Stimulated activated CD8-positive, alpha-beta memory T cell treated with anti-CD3 and anti-CD28 coated beads, Interleukin-7, amount 100 ng/mL, for 24 hours (primary cell): ENCODE measurements at places on chromosomes 12 and 14.

DNA sequence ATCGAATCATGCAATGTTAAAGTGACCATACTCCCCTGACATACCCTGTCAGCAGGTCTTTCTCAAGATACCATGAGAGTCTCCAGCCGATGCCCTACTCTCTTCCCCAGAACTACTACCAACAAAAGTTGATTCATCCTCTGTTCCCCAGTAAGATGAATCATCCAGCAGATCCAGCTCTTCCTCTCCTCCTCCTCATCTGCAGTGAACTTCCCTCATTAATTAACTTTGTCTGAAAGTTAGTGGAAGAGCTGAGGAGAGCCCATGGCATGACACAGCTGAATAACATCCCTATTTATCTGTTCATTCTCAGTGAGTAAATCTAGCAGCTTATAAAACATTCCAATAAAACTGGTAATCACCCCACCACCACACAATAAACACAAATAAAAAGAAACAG is 213.4 kb downstream of the EGLN3 start:
- DNase-seq: no peak

DNA sequence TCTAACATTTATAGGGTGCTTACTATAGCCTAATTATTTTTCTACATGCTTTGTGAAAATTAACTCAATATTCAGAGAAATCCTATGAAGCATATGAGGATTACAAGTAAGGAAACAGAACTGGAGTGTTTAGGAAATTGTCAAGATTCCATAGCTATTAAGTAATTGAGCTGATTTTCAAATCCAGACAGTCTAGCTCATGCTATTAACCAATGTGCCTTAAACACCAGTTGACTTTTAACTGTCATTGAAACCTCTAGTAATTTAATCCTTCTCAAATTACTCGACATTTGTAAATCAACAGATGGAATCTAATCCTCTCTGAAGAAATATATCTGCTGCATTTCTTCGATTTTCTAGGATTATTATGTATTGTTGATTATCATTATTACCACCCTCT is 488.9 kb downstream of the MDGA2 start:
- no peak for DNase-seq

GRCh38 chr14:91968280-91968679 is 20.8 kb upstream of the FBLN5 start:
- no peak for DNase-seq

GRCh38 chr12:74293689-74294131 is 243.9 kb upstream of the ATXN7L3B start:
- no peak for DNase-seq

DNA sequence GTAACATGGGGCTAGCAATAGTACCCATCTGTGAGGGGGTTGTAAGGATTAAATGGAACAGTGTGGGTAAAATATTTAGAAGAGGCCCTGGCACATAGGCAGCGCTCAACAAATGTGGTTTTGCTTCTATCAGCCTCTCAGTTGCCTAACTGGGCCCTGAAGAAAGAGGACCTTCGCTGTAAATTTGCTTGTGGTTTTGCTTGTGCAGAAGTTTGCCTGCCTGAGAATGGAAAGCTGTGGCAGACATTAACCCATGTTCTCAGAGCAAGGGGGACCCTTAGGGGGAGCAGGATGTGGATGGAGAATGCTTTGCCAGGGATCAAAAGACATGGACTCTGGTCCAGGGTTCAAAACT is 160.1 kb downstream of the BRMS1L start:
- no peak for DNase-seq

DNA sequence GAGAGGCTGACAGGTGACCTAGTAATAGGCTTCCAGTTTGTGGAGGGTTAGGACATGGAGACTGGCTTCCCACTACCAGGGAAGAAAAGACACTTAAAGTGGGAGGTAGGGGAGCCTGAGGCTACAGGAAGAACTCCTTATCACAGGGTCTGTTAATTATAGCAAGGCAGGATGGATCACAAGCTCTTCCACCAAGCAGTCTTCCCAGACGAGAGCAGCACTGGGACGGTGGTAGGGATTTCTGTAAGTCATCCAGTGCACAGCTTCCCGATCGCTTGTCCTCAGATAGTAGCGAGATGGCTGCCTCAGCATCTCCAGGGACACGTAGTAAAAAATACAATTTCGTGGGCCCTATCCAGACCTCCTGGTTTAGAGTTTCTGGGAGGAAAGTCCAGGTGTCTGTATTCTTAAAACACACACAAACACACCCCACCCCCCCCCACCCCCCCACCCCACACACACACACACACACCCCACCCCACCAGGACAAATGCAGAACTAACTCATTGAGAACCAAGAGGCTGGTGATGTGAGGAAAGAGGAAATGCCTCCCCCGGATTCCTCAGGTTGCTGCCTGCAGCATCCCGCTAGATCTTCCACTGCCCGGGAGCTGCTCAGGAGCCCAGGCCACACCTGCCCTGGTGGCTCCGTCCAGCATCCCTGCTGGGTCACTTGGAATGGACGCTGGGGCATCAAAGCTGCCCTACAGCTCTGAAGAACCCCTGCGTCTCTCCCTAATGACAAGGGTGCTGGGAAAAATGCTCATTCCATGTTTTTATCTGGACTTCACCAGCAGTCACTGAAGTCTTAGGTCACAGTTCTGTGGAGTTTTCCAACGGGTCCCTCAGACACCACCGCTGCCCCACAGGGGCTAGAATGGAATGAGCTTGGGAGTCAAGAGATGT is 307.2 kb downstream of the CACNA1C start:
- no peak for DNase-seq

GRCh38 chr14:55170526-55170925 is 20.9 kb downstream of the DLGAP5 start:
- no peak for DNase-seq

DNA sequence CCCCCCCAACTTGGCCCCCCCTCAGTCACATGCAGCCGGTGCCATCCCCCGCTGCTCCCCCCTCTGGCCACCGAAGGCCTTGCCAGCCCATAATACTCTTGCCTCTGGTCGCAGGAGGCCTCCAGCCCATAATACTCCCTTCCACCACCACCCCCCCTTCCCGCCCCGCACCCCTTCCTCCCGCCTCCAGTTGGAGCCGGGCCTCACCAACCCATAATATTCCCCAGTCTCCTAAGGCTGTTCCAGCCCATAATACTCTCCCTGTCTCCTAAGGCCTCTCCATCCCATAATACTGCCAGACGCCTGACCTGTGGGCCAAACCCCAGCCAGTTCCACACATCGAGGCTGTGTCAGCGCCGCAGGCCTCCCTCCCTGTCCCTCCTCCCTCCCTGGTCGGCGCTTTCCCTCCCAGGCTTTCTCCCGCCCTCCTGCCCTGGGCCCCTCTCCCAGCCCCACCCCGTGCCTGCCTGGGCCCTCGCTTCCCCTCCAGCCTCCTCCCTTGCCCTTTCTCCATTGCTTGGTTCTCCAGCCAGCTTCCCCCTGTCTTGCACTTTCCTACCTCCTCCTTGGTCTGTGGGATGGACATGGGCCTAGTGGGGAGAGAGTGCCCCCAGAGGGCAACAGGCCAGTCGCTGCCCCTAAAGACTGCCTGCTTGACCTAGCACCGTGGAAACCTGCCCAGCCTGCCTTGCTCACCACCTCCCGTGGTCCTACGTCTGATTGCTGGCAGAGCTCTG is 6.8 kb upstream of the CHD4 start:
- no peak for DNase-seq

DNA sequence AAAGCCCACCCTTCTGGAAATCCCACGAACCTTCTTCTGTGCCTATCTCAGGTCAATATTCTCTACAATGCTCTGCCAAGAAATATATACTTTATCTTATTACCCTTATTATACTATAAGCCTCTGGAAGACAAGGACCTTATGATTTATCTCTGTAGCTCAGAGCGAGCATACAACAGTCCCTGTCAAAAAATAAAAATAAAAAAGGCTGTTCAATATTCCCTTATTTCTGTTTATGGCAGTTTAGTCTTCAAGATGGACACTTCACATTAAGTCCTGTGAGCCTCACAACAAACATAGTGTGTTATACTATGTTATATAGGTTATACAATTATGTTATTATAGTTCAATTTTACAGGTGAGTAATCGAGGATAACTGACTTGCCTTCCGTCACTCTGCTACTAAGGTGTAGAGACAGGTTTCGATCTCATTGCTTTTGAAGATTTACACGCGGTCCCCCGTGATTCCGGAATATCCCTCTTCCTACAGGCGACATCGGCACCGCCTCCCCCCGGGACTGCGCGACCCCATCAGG is 562 bp downstream of the EAPP start:
- no peak for DNase-seq

- no peak for DNase-seq
These were observed 5.0 kb upstream of the NUBPL start for GRCh38 chr14:31556191-31556590.

DNA sequence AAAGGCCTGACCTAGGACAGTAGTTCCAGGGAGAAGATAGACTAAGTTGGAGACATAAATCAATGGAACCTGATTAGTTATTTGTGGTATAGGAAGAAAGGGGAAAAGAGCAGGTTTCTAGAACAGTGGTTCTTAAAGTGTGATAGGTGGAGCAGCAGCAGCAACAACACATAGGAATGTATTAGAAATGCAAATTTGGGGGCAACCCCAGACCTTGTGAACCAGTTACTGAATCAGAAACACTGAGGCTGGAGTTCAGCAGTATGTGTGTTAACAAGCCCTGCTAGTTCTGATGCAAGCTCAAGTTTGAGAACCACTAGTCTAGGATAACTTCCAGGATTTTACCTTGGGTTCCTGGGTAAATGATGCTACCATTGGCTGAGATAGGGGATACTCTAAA is 308.7 kb downstream of the EMP1 start:
- DNase-seq: no peak

GRCh38 chr12:14880890-14881453 is 4.7 kb downstream of the MGP start:
- no peak for DNase-seq

- no peak for DNase-seq
These were observed 44.3 kb downstream of the ELK3 start for GRCh38 chr12:96238336-96239047.

GRCh38 chr12:46919666-46920400 is 94.0 kb upstream of the SLC38A4 start:
- no peak for DNase-seq

GRCh38 chr12:46663318-46663717 is 162.5 kb downstream of the SLC38A4 start:
- no peak for DNase-seq

DNA sequence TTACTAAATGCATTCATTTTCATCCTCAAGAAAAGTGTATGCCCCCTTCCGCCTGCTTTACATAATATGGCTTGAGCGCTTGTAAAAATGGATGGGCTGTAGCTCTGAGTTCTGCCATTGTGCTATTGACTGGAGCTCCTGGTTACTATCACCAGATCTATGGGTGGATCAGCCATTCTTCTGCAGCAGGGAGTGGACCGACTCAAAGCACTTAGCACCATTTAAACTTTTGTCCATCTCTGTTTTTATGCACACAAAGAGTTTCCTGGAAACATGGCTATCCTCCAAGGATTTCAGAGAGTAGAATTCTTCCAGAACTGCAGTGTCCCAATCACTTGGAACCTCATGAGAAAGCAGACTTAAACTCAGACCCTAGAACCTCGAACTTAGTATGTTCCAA is 4.5 kb upstream of the NUMB start:
- no peak for DNase-seq

DNA sequence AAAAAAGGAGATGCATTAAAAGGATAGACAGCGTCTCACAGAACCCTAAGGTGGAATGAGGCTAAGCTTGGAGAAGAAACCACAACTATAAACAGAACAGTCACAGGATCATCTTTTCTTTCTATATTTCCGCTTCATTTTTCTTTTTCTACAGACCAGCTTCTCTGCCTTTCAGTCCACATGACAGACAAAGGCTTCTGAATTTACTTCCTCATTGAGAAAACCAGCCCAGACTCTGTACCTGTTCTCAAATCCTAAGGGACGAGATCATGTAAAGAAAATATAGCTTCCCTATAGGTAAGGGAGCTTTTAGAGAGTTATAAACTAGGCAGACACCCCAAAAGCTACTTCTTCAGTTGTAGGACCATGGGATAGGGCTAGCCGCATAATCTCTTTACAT is 17.4 kb downstream of the SGPP1 start:
- DNase-seq: no peak

GRCh38 chr14:79515158-79515557 is 696.1 kb downstream of the DIO2 start:
- DNase-seq: no peak
